ENCODE measurements at places on chromosomes 5 and 9.

DNA sequence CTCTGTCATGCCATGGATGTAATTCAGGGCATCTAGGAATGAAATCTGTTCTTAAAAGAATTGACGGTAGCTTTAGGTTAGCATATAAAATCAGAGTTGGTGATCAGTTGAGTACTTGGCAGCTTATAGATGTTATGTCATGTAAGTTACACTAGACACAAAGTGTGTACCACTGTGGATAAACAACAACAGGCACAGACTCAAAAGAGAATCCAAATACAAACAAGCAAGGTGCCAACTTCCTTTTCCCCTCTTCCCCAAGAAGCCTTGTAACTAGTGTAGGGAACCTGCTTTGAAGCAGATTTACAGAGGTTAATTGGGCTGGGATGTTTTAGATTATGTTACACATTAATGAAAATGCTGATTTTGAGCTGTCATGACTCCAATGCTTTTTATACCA is 167.2 kb downstream of the PBX3 start:
- no peak for DNase-seq

- no peak for DNase-seq
Observed at GRCh38 chr5:115180165-115180709, 10.5 kb upstream of the TRIM36 start.

DNA sequence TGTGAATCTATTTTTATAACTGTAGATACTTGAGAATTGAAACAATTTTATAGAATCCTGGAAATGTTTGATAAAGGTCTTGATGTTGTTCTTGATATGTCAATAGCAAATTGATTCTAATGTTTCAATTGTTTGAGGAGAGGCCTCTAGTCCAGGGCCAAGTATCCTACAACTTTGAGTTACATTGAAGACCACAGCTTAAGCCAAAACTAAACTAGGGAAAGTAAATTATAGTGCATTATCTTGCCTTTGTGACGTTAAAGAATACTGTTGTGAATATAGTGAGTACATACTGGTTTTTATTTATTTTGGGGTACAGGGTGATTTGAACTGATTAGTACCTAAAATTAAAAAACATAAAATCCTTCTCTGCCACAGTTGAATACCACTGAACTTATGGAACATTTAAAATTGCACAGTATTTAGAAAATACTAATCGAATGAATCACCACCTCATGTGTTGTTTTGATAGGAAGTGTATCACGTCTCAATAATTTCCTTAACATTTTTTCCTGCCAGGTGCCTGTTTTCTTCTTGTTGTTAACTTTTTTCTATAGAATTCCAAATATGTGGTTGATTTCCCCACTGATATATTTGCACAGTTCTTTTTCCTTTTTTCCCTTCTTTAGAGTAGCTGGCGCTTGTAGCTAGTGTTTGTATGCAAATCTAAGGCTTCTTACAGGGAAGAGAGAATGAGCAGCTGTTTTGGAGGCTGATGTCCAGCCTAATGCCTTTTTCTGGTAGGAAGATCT is 12.5 kb downstream of the ARHGEF28 start:
- no peak for DNase-seq

DNA sequence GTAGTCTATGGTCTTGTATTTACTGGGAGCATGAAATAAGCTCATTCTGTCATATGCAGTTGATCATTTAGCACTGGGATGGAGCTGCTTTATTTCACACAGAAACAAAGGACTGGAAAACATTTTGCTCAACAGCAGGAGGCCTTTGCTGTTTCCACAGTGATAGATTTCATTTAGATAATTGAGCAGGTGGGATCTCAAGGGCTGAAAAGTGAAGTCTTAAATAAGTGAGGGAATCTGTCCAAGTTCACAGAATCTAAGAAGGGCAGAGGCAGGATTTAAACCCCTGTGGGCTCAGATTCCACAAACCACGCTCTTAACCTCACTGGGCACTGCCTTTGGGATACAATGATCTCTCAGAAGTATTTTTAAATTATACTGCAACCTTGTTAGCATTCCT is 47.8 kb downstream of the PRLR start:
- DNase-seq: no peak

GRCh38 chr9:129012343-129012742 is 15.8 kb downstream of the SH3GLB2 start:
- no peak for DNase-seq

GRCh38 chr5:73892806-73893205 is 266.8 kb downstream of the ARHGEF28 start:
- no peak for DNase-seq

DNA sequence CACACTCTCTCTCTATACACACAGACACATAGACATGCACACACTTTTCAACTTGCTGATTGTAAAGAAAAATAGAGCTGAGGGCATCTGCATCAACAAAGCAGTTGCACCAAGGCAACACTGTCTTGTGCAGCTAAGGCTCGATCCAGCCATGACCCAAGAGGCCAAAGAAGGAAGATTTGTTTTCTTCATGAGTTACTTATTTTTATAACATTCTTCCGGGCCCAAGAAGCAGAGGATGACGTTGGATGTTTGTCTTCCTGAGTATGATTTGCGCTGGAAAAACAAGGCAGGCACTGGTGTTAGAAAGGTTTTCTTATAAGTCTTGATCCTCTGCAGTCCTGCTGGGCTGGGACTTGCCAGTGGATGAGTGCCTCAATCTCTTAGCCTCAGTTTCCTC is 344.1 kb downstream of the ADAMTS6 start:
- DNase-seq: no peak

GRCh38 chr5:99025298-99026045 is 96.7 kb upstream of the CHD1 start:
- no peak for DNase-seq

GRCh38 chr5:172496671-172497371 is 42.5 kb upstream of the SH3PXD2B start:
- no peak for DNase-seq

DNA sequence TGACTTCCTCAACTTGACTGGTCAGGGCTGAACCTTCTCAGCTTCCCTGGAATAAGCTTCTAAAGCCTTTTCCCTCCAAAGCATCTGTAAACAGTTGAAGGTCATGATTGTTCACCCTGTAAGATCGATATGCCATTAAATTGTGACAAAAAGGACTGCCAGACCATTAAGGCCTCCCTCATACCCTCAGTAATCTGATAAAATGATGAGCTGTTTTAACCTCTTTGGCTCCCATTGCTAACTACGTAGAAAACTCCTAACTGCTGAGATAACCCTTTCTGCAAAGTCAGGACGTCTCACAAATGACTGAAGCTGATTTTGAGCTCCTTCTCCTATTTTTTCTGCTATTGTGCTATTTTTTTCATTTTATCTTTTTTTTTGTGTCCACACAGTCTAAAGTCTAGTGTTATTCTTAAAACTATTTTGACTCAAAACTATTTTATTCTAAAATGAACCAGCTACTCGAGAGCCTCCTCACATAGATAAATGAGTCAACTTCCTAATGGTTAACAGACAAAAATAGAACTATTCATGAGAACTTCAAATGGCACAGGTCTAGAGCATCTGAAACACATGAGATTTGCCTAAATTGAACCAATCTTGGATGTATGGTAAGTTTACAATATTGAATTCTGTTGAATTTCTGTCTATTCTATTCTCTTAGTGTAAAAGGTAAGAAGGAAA is 395.6 kb upstream of the TLE4 start:
- no peak for DNase-seq

GRCh38 chr5:149063017-149063687 is at the start of gene SH3TC2:
TSS of gene SH3TC2 (minus strand) at chr5:149063062. CDS start at chr5:149063022, 40 bp downstream.
- DNase-seq: peak; percentile 78

DNA sequence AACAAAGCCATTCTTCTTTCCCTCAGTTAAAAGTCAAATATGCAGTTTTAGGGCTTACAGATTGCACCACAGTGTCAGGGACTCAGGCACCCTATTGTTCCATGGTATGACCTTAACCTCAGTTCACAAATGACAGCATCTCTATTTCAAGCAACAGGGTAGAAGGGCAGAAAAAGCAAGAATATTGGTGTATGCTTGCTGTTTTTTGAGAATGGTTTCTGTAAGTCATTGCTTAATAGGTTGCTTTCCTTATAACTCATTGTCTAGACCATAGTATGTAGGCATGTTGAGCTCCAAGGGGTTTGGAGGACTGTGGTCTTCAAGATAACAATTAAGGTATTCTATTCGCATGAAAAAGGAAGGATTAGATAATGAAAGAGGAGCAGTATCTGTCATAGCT is 183.5 kb upstream of the EDIL3 start:
- DNase-seq: no peak

DNA sequence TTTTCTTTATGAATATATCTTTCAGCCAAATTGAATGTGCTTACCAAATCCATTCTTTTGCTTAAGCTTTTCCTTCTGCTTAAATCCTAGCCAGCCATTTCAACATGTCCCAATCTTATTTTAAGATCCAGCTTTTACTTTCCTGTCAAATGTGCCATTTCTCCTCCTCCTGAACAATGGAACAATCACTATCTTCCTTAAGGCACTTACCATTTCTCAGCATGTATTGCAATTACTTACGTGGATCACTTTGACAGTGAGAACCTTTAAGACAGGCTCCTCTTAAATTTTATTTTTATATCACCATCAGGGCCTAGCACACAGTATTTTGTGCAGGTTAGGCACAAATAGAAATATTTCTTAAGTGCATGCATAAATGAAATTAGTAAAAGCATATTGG is 4.4 kb upstream of the CDO1 start:
- no peak for DNase-seq

GRCh38 chr5:103259705-103260355 is 1.3 kb downstream of the MACIR start:
- DNase-seq: no peak

GRCh38 chr5:119321569-119322311 is 34.1 kb upstream of the TNFAIP8 start:
- no peak for DNase-seq

DNA sequence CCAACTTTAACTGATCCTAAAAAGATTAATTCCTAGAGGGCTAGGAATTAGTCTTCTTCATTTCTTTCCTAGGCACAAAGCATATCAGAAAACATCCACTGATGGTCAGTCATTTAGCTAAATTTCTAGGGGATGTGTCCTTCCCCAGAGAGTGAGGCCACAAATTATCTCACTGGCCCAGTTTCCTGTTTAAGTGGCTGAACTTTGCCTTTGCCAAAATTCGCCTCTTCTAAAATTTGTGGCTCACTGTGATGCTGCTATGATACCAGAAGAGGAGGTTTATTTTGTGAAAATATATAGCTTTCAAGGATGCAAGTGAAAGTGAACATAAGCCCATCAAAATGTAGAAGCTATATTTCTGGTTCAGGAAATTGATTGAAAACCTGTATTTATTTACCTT is 98.1 kb upstream of the FER start:
- DNase-seq: no peak

DNA sequence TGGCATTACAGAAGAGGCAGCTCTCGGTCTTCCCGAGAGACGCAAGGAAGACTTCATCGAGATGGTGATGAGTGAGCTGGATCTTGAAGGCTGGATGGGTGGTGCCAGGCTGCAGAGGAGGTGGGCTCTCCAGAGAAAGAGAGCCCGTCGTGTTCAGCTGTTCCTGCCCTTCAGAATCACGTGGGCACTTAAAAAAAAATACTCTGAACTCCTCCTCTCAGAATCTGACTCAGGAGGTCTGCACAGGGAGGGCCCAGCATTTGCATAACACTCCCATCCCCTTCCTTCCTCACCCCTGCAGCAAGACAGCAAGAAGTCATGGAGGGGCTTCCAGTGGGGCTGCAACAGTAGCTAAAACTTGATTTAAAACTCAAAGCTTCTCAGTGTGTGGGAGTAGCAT is 203.0 kb downstream of the ATPSCKMT start:
- DNase-seq: peak; percentile 25

DNA sequence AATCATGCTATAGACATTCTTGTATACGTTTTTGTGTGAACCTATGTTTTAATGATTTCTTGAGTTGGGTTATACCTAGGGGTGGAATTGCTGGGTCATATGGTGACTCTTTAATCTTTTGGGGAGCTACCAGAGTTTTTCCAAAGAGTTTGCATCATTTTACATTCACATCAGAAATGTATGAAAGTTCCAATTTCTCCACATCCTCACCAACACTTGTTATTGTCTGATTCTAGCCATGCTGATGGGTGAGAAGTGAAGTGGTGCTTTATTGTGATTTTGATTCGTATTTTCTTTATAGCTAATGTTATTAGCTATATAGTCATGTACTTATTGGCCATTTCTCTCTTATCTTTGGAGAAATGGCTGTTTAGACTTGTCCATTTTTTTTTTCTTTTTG is 18.1 kb downstream of the OCLN start:
- no peak for DNase-seq

GRCh38 chr5:77086368-77086688 is 757 bp downstream of the ZBED3 start:
- peak; percentile 76 for DNase-seq

- no peak for DNase-seq
Observed at GRCh38 chr9:109232449-109233237, 65.6 kb upstream of the FRRS1L start.

GRCh38 chr5:14976486-14976885 is 104.9 kb upstream of the ANKH start:
- no peak for DNase-seq

- no peak for DNase-seq
Observed at GRCh38 chr5:159601216-159601615, 270.9 kb upstream of the IL12B start.

DNA sequence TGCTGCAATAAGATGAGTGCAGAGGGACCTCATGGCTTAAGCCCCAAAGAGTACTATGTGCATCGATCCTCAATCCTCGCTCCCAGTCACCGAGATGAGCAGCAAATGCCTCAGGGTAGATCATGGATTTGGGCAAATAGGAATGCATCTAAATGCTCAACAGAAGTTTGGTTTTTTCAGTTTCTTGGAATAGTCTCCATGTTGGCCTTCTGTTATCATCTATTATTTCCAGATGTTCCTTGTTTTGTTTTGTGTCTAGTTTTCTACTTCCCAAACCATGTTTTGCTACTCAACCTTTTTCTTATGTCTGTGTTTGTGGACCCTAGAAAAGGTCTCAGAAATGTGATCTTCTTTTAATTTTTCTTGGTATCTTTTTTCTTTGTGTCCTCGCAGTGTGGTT is 43.5 kb upstream of the RASGRF2 start:
- no peak for DNase-seq

DNA sequence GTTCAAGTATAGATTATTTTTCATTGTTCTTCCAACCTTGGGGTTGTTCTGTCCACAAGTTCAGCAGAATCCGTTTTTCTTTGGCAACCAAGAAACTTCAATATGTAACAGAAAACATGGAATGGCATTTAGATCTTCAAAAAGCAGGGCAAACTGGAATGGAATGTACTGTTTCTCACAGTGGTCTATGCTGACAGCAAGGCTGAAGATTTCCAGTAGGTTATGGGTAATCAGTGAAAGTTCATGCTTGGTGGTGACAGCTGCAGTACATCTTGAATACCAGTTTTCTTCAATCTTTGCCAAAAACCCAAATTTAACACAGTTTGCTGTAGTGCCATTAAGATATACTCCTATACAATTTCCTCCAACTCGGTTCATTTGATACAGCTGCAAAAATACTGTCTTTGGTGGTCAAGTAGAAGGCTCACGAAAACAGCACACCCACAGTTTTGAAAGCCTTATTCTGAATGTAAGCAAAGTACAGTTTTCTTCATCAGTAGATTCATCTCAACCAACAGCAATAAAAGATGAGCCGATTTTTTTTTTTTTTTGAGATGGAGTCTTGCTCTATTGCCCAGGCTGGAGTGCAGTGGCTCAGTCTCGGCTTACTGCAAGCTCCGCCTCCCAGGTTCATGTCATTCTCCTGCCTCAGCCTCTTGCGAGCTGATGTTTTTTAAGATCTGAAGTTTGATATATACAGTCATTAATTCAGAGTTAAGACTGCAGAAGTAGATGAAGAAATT is 4.9 kb downstream of the TRIM52 start:
- DNase-seq: no peak

GRCh38 chr5:40995801-40996586 is 75.1 kb downstream of the MROH2B start:
- no peak for DNase-seq

Data from NT2/D1 (cell line).